ENCODE measurements at places on chromosomes 5 and 9.

DNA sequence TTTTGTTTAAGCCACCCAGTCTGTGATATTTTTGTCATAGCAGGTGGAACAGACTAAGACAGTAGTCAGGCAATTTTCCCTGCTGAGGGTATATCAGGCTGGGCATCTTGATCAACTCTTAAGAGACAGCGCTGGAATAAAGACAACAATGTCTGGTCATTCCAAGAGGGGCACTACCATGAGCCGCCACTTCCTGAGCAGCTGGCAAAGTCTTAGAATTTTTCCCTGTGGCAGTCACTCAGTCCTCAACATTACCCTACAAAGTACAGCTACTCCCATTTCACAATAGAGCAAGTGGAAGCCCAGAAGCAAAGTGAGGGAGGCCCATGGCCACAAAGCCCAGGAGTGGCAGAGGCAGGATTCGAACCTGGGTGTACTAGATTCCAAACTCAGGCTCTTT, 74.8 kb downstream of the SH3PXD2B start:
- no peak for DNase-seq

- peak; percentile 29 for DNase-seq
These were observed 76.0 kb upstream of the PHYKPL start for GRCh38 chr5:178308541-178309092.

DNA sequence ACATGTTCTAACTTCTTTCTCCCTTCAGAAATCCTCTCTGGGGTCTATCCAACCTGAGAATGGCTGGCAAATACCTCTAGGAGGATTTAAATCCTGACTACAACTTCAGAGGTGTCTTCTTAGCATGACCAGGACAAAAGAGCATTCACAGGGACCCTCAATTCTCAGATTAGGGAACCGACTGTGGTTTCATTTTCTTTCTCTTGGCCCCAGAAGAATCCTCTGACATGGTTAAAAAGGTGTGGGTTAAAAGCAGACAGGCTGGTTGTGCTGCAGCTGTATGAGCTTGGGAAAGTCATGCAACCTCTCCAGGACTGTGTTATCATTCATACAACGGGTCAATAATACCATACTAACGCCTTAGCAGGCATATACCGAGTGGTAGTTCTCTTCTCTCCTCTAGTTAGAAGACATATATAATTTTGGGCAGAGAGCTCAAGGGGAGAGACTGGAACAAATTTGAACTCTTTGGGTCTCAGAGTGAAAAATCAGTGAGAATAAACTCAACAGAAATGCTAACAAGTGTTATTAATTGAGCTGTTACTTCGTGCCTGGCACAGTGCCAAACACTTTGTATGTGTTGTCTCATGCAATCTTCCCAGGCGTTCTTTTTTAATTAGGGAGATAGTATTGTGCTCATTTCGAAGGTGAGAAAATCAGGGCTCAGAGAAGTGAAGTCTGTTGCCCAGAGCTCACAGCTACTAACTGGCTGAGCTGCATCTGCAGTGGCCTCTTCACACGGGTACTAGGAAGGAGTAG, 35.2 kb downstream of the INSYN2B start:
- no peak for DNase-seq

DNA sequence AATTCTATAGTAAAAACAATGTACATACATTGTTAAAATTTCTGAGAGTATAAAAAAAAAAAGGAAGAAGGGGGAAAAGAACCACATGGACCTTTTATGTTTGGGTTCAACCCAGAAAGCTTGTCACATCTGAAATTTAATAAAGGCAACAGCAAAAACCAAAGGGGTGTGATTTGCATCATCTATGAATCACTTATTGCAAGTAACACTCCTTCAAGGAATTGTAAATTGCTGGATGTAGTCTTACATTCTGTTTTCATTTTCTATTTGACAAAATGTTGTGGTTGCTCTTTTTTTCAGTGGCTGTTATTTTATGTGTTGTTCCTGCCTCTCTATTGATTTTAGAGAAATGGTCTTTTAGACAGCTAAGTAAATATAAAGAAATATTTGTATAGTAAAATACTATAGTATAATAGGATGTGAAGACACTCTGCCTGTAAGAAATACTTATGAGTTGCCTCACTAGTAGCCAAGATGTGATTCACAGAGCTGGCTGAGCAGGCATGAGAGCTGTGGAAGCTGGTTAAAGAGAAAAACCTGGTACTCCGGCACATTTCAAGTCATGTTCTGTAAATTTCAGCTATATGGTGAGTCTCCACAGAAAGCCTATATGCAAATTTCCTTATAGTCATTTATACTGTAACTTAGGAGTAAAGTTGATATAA, 131.1 kb upstream of the CNTLN start:
- no peak for DNase-seq

DNA sequence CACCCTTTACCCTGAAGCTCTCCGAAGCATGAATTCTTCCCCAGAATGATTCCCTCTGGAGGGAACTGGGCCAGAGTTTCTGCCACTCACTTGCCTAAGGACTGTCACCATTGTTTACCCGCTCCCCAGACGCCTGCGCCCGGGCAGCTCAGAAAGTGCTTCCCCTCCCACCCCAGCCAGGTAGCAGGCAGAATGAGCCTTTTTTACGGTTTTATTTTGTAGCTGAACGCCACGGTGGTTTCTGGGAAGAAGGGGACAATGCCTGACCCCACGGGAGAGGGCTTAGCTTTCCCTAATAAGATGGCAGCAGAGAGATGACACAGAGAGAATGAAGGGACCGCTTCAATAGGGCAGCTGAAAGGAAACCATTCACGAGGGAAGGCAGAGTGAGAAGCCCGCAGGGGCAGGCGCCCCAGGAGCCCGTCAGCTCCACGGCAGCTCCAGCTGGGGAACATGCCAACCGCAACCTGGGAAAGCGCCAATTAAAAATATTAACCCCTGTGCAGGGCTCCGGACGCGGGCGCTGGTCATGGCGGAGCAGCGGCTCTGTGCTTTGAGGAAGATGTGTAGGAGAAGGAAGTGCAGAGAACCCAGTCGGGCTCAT, 20.4 kb upstream of the NTNG2 start:
- no peak for DNase-seq

GRCh38 chr9:91995000-91995655, 45.1 kb upstream of the ROR2 start:
- no peak for DNase-seq

DNA sequence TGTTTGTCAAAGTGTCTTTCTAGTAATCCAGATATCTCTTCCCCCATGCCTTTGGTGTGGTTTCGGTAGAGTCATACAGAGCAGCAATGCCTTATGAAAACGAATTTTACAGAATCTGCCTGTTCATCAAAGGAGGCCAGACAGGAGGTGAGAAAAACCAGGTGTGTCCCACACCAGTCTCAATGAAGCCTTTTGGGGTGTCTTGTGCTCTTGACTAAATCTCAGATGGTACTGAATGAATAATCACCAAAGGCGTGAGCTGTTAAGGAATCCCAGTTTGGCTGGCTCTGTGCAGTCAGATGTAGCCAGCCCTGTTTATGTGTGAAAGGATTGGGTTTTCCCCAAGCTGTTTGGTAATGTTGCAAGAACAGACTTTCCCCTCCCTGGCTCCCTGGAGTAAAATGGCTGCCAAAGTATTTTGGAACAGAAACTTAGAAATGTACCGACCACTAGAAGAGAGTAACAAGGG, 70.8 kb upstream of the CDKN2B start:
- no peak for DNase-seq

DNA sequence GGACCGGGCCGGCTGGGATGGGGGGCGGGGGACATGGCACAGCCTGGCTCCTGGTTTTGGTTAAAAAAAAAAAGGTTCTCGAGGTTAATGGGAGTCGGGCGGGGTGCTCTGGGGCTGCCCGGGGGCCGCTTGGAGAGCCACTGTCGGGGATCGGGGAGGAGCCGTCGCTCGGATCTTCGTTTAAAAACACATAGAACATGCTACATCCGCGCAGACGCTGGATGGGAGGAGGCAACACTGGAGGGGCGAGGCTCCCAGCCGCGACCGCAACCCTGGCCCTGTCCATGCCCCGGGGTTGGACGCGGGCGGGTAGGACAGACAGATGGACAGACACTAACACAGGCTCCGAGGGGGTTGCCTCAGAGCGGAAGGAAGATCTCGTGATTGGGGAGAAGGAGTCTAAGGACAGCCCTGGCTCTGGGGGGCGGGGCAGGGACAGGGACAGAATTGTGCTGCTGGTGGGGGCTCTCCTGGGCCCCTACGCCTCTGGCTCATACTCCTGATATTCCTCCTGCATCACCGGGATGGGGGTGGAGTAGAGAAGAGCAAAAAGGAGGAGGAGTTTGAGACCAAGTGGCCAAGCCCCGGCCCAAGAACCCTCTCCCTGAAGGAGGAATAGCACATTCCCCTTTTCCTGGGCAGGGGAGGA, 9.9 kb downstream of the SNCB start:
- DNase-seq, result no peak

DNA sequence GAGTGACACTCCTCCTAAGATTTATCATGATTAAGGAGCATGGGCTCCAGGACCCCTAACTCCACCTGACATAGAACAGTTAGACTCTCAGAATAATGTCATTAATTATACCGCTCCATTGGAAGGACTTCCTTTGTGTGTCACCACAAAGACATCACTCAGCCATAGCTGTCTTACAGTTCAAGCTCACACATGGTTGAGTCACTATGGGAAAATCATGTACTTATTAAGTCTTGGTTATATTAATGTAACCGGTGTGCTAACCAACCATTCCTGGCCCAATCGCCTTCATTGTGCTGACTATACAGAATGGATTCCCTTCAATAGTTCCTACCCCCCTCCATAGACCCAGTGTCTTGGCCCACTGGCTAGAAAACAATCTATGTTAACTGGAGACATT, 10.9 kb upstream of the MCCC2 start:
- DNase-seq, result no peak

DNA sequence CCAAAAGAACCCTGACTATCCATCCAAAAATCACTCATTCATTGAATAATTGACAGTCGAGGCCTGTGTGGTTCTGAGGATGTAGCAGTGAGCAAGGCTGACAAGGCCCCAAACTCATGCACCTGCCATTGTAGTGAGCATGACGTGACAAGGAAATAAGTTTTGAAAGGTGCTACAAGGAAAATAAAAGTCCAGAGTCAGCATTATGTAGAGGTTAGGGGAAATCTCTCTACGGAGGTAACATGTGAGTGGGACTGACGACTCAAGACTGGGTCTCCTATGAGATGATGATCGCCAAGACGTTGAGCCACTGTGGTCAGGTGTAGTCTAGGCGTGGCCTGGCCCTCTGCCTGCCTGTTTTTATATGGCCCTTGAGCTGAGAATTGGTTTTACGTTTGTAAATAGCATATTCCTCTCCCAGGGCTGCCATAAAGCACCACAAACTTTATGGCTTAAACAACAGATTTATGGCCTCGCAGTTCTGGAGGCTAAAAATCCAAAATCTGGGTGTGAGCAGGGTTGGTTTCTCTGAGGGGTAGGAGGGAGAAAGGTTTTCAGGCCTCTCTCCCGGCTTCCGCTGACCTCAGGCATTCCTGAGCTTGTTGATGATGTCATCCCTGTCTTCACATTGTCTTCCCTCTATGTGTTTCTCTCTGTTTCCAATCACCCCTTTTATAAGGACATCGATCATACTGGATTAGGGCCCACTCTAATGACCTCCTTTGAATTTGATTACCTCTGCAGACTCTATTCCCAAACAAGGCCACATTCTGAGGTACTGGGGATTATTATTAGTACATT, 206.4 kb upstream of the EGFLAM start:
- no peak for DNase-seq

GRCh38 chr9:126502417-126503332, 111.1 kb upstream of the LMX1B start:
- no peak for DNase-seq

- DNase-seq, result no peak
These were observed 38.1 kb downstream of the PBX3 start for GRCh38 chr9:125785248-125785751.

- no peak for DNase-seq
These were observed 71.8 kb downstream of the PRRT1B start for GRCh38 chr9:131616983-131617604.

GRCh38 chr5:81773574-81773973, 22.7 kb upstream of the SSBP2 start:
- no peak for DNase-seq

GRCh38 chr5:34550247-34550646, 105.9 kb upstream of the RAI14 start:
- DNase-seq, result no peak

DNA sequence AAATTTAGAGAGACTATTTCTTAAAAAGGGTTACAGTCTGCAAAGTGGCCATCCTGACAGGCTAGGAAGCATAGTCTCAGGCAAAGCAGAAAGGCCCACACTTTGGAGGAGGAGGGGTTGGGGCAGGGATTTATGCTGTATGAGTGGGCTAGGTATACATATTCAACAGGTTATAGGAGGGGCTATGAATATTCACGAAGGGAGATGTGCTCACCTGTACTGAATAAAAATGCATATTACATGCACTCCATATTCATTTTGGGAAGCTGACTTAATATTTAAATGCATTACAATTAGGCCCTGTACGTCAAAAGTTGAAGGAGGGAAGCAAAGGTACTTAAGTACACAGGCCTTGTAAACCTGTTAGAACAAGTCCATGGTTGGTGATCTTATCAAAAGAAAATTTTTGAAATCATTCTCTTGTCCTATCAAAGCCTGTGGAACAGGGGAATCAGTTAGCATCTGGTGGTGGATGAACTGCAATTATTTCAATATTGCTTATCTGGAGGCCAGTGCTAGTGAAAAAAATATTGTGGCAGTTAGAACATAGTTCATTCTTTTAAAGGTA, 1.6 kb downstream of the CENPP start:
- no peak for DNase-seq

DNA sequence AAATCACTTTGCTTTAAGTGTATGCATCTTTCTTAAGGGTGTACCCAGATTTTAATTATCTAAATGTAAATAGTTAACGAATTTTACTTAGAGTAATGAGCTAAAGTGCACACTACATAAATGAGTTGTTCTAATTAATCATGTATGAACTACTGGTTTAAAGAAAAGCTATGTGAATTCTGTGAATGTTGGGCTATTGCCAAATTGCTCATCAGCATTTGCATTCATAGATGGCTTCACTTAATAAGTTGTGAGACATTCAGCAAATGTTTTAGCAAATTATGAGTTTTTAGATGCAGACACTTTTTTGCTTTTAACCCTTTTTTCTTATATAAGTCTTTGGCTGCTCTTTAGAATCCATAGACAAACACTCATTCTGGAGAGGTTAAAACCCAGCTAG, 175.7 kb downstream of the PBX3 start:
- no peak for DNase-seq

GRCh38 chr9:17622141-17622540, 43.3 kb downstream of the SH3GL2 start:
- DNase-seq, result no peak

DNA sequence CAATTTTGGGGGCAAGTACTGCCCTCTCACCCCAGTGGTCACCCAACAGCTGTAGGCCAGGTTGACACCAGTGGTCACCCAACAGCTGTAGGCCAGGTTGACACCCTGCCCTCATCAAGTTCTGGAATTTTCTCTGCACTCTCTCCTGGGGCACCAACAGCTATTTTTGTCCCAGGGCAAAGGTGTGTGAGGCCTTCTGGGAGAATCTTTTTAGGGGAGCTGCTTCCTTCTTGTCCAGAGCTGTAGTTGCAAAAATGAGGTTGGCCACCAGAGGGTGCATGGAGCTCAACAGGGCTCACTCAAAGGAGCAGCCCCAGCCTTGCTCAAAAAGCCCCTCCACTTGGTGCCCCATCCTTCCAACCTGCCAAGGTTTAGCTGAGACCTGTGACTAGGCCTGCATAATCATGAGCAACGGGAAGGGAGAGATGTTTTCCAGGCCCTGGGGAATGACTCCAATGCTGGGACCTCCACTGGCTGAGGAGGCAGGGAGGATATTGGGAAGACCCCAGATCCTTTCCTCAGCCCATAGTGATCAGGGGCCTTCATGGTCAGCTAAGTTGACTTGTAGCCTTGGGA, 10.6 kb upstream of the P4HA2 start:
- peak; percentile 75 for DNase-seq

- no peak for DNase-seq
These were observed 260.6 kb downstream of the DENND1A start for GRCh38 chr9:123669346-123669745.

All from left hindlimb (tissue), 1 donor.